ENCODE measurements at places on chromosomes 6 and 20.

DNA sequence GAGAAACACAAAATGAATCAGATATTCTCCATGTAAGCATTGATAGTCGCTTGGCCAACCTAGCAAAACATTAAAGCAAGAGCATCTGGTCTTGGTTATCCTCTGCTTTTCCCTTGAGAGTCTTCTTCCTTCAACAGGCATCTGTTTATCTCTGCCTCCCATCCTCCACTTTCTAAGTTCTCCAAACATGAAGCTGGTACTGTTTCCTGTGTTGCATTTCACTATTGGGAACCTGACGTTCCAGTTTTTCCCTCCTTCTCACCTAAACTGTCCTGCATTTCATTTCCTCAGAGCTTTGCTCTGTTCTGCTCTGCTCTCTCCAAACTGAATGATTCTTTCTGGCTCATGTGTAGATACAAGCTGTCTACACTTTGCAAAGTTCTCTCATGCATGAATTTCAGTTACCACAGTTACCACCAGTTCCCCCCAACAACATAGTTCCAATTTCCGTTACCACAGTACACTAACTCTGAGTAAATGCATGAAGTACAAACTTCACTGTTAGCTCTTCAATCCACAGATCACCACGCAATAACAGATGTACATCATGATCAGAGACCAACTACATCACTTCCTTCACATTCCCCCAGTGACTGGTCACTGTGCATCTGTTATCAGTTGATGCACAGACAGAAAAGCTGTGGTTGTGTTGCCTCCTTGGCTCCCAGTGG, 86.7 kb upstream of the F13A1 start:
- DNase-seq, result no peak

GRCh38 chr6:30686009-30686907, at the start of gene PPP1R18:
TSS of gene PPP1R18 (minus strand) at chr6:30686645. CDS start at chr6:30686018, 627 bp downstream.
- DNase-seq, result peak; percentile 74

DNA sequence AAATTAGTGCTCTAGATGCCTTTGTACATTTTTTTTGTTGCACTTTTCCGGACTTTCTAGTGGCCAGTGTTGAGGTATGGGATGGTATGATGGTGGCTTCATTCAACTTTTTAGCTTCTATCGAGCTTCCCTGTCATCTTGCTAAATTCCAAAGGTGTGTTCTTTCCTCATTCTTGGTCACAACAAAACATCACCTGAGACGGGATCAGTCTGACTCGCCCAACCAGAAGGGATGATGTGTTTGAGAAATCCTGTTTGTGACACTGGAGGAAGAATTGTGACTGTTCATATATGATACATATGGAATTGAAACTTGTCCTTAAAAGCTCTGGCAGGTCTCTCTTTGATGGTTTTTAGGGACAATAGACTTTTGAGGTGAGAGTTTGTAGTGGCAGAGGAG, 33.8 kb downstream of the KCNS1 start:
- no peak for DNase-seq

- no peak for DNase-seq
These were observed 78.8 kb upstream of the RALY start for GRCh38 chr20:33914919-33915318.

DNA sequence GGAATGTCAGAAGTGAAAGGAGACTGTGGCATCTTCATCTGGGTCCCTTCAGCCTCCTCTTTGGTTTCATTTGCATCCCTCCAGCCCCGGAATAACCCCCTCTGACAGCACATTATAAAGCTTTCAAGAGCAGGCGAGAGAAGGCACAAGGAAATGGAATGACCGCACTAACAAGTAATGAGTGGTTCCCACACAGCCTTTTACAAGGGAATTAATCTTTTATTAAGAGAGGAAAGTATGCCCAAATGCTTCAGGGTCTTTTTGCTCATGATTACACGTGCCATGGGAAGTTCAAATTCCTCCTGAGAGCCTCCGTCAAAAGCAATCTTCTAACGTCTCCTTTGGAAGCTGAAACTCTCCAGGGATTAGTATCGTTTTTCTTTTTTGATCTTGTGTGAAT, 347.0 kb downstream of the BTBD3 start:
- no peak for DNase-seq

DNA sequence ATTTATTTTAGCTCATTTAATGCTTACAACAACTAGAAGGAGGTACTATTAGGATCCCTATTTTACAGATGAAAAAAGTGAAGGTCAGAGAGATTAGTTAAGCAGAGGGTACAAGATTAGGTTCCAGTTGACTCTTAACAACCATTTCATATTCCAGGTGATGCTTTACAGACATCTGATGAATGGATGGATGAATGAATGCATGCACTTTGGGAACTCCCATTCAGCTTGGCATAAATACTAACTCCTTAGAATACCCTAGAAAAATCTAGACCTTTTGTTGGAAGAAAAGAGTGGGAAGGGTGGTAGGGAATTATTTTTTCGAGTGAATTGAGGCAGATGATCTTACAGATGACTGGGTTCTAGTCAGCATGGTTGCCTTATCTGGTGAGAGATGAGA, 746 bp upstream of the SNRPB2 start:
- no peak for DNase-seq

DNA sequence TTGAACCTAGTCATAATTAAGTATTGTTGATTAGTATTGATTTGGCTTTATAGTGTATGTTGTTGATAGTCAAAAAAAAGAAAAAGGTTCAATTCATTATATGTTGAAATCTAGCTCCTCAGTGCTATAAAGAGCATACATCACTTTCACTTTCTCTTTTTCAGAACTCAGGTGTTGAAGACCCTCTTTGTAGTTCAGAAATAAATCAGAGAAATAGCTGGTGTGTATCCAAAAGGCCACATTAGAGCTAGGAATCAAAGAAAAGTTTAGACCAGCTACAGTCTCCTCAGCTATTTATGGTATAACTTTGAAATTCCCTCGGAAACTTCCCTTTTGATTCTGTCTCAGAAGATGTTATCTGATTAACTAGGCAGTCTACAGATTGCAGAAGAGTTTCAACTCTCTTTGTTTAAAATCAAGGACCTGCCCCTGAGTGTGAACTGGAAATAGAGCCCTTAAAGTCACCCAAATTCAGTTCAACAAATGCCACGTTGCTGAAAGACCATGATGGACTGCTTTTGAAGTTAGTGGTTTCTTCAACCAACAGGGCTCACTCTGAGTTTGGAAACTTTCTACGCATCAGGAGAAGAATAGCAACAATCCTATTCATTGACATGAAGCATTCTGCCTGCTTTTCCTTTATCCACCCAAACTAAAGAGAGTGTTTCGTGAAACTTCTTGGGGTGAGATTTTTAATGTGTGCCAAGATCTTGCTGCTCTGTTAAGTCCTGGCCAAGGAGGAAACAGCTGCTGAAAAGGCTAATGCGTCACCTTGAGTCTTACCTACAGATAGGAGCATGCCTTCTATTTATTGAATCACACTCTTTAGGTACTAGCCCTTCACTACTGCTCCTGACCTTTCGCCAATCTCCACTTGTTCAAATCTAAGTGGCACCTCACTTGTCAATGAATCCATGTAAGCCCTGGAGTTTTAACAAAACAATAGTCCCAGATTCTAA, 111.7 kb downstream of the TNFRSF21 start:
- no peak for DNase-seq

DNA sequence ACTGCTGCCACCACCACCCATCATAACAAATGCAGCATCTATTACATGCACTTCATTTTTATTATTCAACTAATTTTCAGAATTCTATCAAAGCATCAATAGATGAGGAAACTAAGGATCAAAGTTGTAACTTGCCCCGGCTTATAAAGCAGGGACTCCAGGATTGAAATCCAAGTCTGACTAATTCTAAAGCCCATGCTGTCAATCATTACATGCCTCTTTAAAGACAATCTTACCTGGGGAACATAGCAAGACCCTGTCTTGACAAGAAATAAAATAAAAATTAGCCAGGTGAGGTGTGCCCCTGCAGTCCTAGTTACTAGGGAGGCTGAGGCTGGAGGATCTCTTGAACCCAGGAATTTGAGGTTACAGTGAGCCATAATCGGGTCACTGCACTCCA, 182.4 kb downstream of the ISM1 start:
- DNase-seq, result no peak

DNA sequence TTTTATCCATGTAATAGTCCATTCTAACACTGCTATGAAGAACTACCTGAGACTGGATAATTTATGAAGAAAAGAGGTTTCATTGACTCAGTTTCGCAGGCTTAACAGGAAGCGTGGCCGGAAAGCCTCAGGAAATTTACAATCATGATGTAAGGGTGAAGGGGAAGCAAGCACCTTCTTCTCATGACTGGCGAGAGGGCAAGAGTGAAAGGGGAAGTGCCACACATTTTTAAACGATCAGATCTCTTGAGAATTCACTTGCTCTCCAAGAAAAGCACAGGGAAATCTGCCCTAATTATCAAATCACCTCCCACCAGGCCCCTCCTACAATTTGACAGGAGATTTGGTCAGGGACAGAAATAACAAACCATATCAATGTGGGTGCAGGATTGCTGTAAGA, 859.7 kb downstream of the EPHA7 start:
- no peak for DNase-seq

DNA sequence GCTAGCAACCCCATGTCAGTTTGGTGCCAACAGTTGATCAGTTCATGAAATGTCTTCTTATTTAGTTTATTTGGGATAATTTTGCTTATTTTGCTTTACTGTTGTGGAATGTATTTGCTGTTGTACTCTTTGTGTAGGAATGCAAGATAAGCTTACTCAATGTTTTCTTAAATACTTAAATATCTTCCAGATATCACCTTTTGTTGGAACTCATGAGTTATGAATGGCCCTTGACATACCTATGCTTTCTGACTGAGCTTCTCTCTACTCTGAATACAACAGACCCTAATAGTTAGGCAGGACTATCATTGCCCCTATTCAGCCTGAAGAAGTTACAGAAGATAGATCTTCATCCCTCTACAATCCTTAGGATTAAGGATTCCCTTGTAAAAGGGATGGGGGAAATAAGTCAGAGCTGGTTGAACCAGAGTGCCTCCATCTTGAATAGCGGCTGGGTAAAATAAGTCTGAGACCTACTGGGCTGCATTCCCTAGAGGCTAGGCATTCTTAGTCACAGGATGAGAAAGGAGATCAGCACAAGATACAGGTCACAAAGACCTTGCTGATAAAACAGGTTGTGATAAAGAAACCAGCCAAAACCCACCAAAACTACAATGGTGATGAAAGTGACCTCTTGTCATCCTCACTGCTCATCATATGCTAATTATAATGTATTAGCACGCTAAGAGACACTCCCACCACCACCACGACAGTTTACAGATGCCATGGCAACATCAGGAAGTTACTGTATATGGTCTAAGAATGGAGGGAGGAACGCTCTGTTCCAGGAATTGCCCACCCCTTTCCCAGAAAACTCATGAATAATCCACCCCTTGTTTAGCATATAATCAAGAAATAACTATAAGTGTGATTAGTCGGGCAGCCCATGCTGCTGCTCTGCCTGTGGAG, 196.9 kb downstream of the AKAP7 start:
- no peak for DNase-seq

DNA sequence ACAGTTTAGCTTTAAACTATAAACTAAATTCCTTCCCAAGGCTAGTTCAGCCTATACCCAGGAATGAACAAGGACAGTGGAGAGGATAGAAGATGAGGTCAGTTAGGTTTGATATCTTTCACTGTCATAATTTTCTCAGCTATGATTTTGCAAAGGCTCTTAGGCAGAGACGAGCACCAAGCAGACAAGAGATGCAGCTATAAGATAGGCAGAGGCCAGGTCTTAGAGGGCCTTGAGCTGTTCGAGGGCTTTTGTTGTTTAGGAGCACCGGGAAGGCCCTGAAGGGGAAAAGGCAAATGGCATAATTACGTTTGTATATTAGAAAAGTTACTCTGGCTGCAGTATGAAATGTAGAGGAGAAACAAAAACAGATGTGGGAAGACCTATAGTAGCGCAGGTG, 59.8 kb downstream of the DOP1A start:
- DNase-seq, result no peak

DNA sequence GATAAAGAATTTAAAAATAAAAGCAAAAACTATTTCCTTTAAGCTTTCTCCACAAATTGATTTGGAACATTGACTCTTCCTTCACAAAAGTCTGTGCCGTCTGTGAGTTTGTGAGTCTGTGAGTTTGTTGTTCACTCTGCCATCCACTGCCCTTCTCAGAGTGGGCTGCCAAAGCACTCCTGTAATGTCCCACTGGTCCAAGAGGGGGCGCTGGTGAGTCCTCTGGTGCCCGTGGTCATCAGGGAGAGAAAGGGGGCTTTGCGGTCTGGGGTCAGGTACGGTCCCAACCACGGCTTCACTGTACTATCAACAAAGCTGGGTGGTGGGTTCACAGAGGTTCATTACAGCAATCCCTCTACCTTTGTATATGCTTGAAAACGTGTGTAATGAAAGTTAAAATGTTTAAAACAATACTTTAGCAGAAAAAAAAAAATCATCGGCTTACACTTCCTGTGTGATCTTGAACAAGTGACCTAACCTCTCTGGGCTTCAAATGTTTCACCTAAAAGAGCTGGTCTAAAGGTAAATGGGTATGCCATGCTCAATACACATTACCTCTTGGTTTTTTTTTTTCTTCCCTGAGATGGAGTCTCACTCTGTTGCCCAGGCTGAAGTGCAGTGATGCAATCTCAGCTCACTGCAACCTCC, 5.6 kb upstream of the ANKRD60 start:
- DNase-seq, result no peak

DNA sequence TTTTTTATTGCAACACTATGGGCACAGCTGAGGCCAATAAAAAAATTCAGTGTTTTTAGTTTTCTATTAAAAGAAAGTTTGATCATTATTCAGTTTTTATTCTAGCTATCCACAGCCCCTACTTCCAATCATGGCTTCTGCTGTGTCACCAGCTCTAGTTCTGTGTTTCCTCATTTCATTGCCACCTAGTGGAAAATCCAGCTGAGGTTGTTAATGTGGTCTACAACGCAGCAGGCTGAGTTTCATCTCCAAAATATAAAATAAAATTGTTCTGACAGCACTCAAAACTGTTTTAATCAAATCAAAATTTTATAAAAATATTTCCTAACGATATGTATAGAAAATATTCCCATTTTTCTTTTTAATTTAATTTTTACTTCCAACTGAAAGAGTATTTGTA, 13.6 kb downstream of the COL9A1 start:
- DNase-seq, result no peak

GRCh38 chr20:49377326-49377725, 99.5 kb upstream of the ZNFX1 start:
- DNase-seq, result no peak

- DNase-seq, result no peak
These were observed 48.0 kb downstream of the MUC22 start for GRCh38 chr6:31058128-31058894.

- no peak for DNase-seq
These were observed 1.6 kb downstream of the TRIM27 start for GRCh38 chr6:28922004-28922820.

- DNase-seq, result no peak
These were observed 60.9 kb downstream of the MCHR2 start for GRCh38 chr6:99933129-99933528.

DNA sequence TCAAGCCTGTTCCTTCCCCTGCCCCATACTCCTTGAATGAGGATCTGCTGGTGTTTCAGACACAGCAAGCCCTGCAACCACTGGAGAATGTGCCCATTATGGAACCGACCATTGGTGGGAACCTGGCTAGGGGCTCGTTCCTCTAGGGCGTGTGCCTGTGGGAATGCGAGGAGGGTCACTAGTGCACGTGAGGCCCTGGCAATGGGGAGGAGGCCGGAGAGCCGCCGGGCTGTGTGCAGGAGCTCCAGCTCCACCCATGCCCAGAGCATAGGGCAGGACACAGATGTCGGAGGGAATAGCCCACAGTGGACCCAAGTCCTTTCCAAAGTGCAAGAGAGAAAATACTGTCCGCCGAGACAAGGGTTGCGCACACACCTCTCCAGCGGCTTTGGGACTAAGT, 99.3 kb downstream of the ERMARD start:
- DNase-seq, result no peak
